HepG2 (cell line): ENCODE measurements at places on chromosomes 2 and 18. TPM values are rescaled to one million over a fixed set of nuclear protein-coding genes. Genes with fewer than 3 reads are reported as not detected.

DNA sequence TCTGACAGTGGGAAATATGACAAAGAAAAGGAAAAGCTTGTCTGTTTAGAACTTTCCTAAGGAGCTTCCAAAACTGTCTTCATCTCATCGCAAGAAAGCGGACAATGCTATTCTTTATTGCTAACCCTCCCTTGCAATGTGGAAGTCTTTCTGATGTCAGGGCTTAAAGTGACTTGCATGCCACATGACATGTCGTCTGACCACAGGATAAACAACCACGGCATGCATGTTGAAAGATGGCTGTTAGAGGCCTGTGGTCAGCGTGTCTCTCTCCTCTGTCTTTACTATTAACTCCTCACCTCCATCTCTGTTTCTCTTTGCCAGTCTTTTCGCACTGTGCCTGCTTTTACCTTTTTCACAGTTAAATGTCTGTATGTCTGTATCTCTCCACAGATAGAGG is 389.8 kb downstream of the LNPK start:
- no peak for DNase-seq

- DNase-seq: no peak
Observed at GRCh38 chr2:179594268-179595112, 266.9 kb downstream of the ZNF385B start.

LRRTM1 gene
- not detected in 2 replicates for polyA plus RNA-seq

DNA sequence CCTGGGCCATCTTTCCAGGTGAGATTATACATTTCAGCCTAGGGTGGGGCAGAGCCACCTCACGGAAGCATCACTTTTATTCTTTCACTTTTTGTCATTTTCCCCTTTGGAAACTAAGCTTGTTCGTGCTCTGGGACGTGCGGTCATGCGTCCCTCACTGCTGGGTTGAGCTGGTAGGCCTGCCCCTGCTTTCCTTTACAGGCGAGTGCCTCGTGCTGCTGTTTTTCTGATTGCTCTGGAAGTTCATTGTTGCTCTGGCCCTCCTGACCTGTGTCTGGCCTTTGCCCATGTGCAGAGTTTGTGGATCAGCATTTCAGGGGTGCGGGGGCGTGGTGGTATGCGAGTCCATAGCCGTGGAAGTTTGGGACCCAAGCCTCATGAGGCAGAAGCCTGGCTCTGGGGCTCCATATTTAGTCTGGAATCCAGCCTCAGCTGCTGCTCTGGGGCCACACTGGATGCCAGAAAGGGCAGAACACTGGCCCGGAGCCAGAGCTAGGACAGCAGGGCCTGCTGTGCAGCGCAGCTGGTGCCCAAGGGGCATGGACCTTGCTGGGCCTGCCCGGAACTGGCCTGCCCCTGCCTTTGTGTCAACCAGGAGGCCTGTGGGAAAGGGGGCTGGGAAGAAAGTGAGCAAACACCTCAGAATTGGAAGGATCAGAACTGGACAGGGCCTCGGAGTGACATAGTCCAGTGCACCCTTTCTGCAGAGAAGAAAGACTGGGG is 51.1 kb downstream of the CTIF start:
- DNase-seq: no peak

PLA2R1 gene
- not detected in 2 replicates for polyA plus RNA-seq

DNA sequence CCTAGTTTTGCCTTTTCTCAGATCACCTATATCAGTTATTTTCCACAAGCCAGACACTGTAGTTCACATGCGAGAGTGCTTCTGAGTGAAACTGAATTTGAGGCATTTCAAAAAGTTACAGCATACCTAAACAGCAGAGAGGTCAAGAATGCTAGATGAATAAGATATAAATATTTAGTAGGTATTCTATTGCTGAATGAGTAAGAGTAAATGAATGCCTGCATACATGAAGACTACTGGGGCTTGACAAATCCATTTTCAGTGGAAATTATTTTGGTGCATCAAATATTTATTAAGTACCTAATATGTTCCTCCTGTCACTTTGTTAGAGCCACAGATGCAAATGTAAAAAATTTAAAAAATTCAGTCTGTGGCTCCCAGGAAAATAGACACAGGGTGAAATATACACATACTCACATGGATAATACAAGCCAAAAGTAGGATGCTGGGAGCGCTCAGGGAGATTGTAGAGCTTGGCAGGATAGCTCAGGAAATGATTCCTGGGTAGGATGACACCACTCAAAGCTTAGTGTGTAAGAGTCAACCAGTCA is 27.6 kb upstream of the CDC42EP3 start:
- DNase-seq: no peak

LAMA3 gene
- polyA plus RNA-seq: 0.45 and 0.65 TPM in 2 replicates

B3GNT7 gene
- polyA plus RNA-seq: 0.04 and 0.12 TPM in 2 replicates
